ENCODE measurements at places on chromosomes 1 and 21. TPM values are rescaled to one million over a fixed set of nuclear protein-coding genes. Genes with fewer than 3 reads are reported as not detected.

GRCh38 chr1:94859174-94859573, 39.0 kb downstream of the SLC44A3 start:
- no peaks in the 10 kb centered on the region for H3K36me3 ChIP-seq
- no peak overlapping the region for H3K4me3 ChIP-seq
- no peak overlapping the region for H3K27ac ChIP-seq
- peaks cover 4% of the 10 kb centered on the region for H3K4me1 ChIP-seq
- H3K27me3 ChIP-seq = no peaks in the 10 kb centered on the region

Gene KRTAP11-1
- total RNA-seq = not detected

- H3K27me3 ChIP-seq = no peaks in the 10 kb centered on the region
- no peak overlapping the region for H3K27ac ChIP-seq
- H3K4me1 ChIP-seq = no peaks in the 10 kb centered on the region
- no peak for DNase-seq
- H3K4me3 ChIP-seq = no peak overlapping the region
- no peaks in the 10 kb centered on the region for H3K36me3 ChIP-seq
Measured at GRCh38 chr21:17442165-17442564, 70.7 kb upstream of the CXADR start.

DNA sequence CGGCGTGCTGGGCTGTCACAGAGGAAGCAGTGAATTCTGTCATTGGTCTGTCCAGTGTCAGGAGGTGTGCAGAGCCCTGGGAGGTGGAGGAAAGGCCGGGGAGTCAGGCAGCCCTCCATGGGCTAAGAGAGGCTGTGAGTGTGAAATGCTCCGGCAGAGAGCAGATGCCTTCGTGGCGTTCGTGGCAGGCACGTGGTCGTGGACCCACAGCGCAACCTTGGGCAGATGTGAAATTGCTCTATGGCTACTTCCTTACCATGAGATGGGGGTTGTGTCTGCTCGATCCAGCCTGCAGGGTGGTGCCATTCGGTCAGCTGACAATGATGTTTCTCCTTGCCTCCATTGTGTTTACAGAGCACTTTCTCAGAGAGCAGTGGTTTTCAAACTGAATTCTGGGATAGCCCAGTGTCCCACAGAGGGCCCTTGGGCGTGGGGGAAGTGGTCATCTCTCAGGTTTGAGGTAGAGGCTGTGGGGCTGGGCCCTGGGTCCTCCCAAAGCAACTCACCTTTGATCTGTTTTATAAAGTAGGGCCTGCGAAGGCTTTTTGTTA, 27.9 kb downstream of the TNFRSF1B start:
- H3K27ac ChIP-seq = peak overlapping the region; percentile 60
- H3K4me1 ChIP-seq = peaks cover 43% of the 10 kb centered on the region
- H3K27me3 ChIP-seq = no peaks in the 10 kb centered on the region

GRCh38 chr1:53340660-53341520, 13.0 kb upstream of the LRP8 start:
- H3K27me3 ChIP-seq = no peaks in the 10 kb centered on the region
- no peak for DNase-seq
- H3K4me1 ChIP-seq = no peaks in the 10 kb centered on the region
- H3K27ac ChIP-seq = no peak overlapping the region
